Umbilical cord (tissue), 2 donors: ENCODE measurements at places on chromosomes 3 and 15. TPM values are rescaled to one million over a fixed set of nuclear protein-coding genes. Genes with fewer than 3 reads are reported as not detected.

Gene RFX7
- 7.0 TPM for total RNA-seq

- DNase-seq, result no peak
These were observed 99.8 kb downstream of the MECOM start for GRCh38 chr3:169563775-169564059.

DNA sequence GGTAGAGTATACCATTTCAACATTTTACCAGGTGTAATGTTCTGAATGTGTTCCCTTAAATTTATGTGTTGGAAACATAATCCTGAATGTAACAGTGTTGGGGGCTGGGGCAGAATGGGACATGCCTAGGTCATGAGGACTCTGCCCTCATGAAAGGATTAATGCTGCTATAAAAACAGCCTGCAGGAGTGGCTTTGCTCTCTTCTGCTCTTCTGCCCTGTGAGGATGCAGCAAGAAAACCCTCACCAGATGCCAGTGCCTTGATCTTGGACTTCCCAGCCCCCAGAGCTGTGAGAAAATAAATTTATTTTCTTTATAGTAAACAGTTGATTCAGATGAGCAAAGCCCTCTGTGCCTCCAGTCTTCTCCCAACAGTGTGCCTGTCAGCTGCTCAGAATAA lies 326.0 kb upstream of the ONECUT1 start:
- DNase-seq, result no peak

DNA sequence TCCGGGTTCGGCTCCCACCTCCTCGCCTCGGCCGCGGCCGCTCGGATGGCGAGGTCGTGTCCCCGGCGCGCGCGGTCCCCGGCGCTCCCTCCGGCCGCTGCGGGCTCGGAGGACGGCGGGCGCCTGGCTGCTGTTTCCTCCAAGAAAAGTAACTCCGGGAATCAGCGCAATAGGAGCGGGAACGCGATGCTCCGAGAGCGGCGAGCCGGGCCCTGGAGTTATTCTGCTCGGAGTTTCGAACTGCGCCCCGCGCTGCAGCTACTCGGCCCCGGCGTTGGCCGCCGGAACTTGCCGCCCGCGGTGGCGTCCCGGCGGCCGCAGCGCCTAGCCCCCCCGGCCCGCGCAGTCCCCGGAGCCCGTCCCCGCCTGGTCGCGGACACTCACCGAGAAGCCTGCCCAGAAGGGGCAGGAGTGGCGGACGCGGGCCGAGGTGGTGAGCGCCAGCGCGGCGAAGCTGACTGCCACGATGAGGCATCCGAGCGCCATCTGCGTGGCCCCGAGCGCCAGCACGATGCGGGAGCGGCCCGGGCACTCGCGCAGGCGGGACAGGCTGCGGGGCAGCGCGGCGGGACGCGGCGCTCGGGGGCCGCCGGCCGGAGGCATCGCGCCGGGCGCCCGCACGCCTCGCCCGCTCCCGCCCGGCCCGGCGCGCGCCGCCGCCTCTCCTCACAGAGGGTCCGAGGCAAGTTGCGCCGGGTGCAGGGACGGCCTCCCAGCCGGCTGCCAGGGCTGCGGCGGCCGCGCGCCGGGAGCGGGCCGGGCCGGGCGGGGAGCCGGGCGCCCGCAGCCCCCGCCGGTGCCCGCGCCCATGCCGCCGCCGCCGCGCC lies 251.9 kb downstream of the TJP1 start:
- DNase-seq, result peak; percentile 18

DNA sequence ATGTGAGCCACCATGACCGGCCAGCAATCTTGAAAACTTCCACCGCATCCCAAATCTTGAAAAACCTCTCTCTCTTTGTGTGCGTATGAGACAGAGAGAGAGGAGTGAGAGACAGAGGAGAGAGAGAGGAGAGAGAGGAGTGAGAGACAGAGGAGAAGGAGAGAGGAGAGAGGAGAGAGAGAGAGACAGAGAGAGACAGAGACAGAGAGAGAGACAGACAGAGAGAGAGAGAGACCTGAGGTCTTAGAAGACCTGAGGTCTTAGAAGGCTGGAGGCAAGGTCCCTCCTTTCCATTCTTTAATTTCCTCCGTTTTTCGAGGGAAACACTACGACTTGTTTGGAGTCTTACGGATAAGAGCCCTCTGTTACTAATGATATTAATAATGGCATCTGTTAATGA lies 39.5 kb downstream of the TMEM40 start:
- no peak for DNase-seq
